Hepatocyte (in vitro differentiated cells): ENCODE measurements at places on chromosomes 3 and 15.

DNA sequence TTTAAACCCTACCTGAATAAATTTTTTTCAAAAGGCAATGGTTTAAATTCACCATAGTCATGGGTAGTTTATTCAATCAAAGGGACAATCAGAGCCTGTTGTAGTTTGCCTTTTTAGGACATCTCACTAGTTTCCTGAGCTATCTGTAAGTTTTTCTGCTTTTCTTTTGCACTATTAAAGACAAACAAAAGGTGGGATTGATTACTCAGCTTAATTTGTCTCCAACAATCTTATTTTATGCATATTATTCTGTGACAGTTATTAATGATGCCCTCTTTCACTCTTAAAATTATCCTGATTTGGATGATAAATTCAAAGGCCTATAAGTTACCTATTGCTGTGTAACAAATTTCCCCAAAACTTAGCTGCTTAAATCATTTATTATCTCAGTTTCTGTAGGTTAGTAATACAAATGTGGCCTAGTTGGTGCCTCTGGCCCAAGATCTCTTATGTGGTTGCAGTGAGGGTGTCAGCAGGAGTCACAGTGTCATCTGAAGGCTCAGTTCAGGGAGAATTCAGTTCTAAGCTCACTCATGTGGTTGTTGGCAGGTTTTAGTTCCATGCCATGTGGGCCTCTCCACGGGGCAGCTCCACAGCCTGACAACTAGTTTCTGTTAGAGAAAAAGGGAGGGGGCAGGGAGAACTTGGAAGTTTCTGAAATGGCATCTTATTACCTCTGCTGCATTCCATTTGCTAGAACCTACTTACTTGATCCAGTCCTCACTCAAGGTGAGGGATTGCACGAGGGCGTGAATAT, 16.0 kb downstream of the ARMC8 start:
- DNase-seq = no peak

GRCh38 chr15:84934942-84935729, 46.5 kb upstream of the PDE8A start:
- DNase-seq = no peak

- DNase-seq = no peak
These were observed 778.5 kb downstream of the MECOM start for GRCh38 chr3:168885028-168885427.

- no peak for DNase-seq
These were observed 400.8 kb upstream of the THBS1 start for GRCh38 chr15:39180030-39180429.

DNA sequence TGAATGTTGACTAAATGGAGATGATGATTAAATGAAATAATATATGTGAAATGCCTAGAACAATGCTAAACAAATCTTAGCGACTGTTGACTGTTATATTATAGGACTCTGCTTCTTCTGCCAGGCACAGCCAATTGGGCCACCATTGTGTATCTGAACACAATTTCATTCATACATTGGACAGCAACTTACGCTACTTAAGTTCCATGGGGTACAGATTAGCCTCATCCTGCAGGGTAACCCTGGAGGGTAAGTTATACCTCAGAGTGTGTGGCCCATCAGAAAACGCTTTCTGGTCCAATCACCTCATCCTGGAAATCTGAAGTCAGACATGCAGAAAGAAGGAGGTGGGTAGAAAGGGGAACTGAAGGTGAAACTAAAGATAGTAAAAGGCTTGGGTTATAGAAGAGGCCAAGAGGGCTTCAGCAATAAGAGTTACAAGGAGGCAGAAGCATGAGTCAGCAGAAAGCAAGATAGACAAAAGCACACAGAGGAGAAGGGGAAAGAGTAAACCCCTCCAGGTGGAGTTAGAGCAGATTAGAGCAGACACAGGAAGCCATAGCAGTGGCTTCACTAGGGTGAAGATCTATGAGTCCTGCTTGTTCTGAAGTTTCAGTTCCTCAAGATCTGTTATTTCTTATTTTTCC, 119.3 kb upstream of the SLC24A5 start:
- no peak for DNase-seq
